ENCODE measurements at places on chromosomes 16 and 17.
A peak's percentile ranks its signal among the peaks of the same experiment; 100 is the strongest.

DNA sequence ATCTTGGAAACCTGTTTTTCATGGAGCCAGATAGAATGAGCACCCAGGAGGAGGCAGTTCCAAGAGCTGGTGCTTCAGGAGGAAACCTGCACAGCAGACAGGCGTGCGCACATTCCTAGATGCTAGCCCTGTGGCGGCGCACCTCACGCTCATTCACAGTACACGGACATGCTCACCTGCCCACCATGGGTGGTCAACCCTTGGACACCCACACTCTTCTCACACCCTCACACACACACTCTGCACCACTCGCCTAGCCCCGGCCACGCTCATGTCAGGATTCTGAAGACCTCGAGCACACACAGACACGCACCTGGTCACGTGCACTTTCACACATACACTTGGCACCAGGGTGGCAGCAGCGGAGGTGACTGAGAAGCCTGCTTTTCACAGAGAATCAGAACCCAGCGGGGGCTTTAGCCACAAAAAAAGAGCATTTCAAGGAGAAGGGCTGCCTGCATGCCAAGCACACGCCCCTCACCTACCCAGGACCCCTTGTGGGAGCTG, 28.6 kb downstream of the RAI1 start:
- DNase-seq: peak; percentile 5

DNA sequence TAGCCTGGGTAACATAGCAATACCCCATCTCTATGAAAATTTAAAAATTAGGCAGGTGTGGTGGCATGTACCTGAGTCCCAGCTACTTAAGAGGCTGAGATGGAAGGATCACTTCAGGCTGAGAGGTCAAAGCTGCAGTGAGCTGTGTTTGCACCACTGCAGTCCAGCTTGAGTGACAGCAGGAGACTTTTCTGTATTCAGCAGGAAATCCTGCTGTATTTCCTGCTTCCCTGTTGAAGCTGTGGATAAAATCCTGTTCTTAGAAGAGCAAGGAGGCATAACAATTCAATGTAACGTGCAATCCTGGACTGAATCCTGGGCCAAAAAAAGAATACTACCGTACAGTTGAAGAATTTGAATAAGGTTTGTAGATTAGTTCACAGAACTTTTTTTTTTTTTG, 62.2 kb downstream of the FBXL20 start:
- no peak for DNase-seq

GRCh38 chr16:325375-326145, 27.0 kb downstream of the AXIN1 start:
- DNase-seq: no peak

GRCh38 chr16:12794486-12795387, 8.9 kb downstream of the CPPED1 start:
- no peak for DNase-seq

DNA sequence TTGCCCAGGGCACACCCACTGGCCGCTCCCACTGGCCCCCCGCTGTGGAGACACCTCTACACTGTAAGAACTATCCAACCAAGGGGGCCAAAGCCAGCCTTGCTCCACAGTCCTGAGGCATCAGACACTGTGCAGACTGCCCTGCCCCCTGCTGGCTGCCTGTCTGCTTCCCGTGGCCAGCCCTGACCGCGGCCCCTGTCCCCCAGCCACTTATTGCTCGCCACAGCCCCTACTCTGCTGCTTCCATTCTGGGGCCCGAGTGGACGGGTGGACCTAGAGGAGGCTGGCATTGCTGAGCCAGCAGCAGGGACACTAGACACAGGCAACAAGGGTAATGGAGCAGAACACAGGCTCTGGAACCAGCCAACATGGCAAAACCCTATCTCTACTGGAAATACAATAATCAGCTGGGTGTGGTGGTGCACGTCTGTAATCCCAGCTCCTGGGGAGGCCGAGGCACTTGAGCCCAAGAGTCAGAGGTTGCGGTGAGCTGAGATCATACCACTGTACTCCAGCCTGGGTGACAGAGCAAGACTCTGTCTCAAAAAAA, 19.7 kb upstream of the LRRC37A3 start:
- peak; percentile 24 for DNase-seq

GRCh38 chr16:9259914-9260608, 168.6 kb downstream of the HAPSTR1 start:
- DNase-seq: no peak

DNA sequence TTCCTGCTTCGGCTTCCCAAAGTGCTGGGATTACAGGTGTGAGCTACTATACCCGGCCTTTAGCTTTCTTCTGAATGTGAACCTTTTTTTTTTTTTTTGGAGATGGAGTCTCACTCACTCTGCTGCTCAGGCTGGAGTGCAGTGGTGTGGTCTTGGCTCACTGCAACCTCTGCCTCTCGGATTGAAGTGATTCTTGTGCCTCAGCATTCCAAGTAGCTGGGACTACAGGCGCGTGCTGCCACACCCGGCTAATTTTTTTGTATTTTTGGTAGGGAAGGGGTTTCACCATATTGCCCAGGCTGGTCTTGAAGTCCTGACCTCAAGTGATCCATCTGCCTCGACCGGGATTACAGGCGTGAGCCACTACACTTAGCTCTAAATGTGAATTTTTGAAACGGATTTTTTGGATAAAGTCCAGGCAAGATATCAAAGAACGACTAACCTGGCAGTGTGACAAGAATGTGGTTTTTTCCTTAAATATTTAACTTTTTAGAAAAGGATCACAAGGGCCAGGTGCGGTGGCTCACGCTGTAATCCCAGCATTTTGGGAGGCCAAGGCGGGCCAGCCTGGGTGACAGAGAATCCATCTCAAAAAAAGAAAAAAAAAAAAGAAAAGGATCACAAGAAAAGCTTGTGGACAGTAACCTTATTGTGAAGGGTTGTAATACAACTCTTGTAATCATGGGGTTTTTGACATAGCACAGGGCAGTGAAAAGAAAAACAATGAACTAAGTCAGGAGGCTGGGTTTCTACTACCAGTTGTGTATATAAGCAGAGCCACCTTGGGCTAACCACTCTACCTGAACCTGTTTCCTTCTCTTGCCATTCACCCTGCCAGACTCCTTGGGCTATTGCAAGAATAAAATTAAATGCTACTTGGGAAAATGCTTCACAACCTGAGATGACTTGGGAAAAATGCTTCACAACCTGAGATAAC, 6.2 kb downstream of the BRCA1 start:
- DNase-seq: no peak

- DNase-seq: peak; percentile 8
These were observed 240.5 kb downstream of the GSG1L start for GRCh38 chr16:27822996-27823395.

DNA sequence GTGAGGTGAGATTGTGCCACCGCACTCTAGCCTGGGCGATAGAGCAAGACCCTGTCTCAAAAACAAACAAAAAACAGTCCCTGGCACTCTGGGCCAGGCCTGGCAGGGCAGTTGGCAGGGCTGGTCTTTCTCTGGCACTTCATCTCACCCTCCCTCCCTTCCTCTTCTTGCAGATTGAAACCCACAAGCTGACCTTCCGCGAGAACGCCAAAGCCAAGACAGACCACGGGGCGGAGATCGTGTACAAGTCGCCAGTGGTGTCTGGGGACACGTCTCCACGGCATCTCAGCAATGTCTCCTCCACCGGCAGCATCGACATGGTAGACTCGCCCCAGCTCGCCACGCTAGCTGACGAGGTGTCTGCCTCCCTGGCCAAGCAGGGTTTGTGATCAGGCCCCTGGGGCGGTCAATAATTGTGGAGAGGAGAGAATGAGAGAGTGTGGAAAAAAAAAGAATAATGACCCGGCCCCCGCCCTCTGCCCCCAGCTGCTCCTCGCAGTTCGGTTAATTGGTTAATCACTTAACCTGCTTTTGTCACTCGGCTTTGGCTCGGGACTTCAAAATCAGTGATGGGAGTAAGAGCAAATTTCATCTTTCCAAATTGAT, 24.8 kb downstream of the STH start:
- DNase-seq: peak; percentile 37

DNA sequence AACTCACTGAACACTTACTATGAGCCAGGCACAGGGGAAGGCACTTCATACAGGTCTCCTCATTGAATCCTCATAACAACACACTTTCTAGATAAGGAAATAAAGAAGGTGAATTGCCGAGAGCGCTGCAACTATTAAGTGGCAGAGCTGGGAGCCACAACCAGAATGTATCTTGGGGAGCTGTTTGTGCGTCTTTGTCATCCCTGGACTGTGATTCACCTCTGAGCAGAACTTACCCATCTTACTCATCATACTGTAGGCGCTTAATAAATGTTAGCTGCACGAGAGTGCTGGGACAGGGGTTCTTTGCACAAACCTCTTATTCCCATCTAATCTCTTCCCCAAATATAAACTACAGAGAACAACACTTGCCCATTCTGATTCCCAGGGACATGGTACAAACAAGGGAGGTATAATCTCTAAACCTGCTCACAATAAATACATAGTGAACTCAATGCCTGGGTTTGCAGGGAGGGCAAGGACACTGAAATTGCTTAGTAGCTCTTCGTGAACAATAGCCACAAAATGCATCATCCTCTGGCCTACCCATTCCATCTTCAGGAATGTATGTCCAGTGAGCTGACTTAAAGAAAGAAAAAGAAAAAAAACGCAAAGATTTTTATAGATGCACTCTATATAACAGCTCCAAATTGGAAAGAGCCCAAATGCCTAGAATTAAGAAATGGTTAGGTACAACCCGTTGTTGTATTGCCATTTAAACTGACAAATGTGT, 43.0 kb downstream of the MYO18A start:
- DNase-seq: no peak

DNA sequence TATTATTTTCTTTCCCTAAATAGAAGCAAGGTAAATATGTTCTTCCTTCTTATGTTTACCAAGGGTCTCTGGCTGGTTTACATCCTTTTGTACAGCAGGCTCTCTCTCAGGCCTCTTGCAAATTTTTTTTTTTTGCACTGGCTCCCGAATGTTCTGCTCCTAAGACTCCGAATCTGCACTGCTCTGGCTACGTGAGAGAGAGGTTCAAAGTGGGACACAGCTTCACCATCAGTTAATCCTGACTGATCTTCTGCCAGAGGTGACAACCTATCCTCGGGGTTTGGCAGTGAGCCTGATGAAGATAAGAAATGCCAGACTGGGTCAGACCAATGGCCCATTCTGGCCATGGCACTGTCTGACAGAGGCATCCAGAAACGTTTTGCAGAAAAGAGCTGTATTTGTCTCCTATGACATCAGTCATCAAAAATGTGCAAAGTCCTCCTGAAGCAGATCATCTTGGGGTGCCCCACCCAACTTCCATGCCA, 136.9 kb downstream of the GRIN2A start:
- no peak for DNase-seq

DNA sequence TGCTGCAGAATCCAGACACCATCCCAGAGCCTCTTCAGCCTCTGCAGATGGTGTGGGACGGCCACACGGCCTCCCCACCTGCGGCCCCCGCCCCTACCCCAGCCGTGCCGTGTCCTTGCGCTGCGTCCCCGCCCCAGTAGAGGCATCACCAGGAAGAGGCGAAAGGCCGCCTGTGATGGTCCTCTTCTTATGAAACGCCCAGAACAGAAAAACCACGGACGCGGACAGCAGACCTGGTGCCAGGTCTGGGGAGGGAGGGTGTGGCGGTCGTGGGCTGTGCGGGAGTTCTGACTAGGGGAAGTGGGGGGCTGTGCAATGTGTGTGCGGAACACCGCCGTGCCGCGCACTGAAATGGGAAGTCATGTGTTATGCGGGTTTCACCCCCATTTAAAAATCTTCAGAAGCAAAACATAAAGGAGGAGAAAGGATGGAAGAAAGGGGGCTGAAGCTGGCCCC, 25.5 kb downstream of the ACSF3 start:
- no peak for DNase-seq

GRCh38 chr16:441447-441846, 16.0 kb downstream of the RAB11FIP3 start:
- DNase-seq: no peak

GRCh38 chr16:84302111-84302954, 7.7 kb downstream of the WFDC1 start:
- no peak for DNase-seq
